GM12892 (cell line): ENCODE measurements at places on chromosomes 5 and 9.
A peak's percentile ranks its signal among the peaks of the same experiment; 100 is the strongest.

- no peak for DNase-seq
Measured at GRCh38 chr5:14200312-14200990, 57.3 kb downstream of the TRIO start.

DNA sequence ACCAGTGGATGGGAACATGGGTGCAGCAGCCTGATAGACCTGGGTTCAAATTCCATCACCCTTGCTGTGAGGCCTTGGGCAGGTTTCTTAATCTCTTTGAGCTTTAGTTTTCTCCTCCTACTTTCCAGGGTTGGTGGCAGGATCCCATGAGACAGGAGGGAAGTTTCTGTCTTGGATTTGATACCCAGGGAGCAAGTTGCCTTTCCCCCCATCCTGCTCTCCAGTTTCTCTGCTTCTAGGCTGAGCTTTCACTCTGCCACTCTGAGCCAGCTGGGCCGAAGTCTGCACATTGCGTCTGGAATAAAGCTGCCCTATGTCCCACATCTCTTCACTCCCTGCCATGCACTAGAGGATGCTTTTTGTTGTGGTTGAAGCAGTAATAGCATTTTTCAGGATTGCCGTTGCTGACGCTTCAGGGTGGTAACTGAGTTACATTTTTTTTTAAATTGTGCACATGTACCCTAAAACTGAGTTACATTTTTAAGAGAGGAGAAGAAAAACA lies 40.5 kb upstream of the ANGPTL2 start:
- DNase-seq = no peak

DNA sequence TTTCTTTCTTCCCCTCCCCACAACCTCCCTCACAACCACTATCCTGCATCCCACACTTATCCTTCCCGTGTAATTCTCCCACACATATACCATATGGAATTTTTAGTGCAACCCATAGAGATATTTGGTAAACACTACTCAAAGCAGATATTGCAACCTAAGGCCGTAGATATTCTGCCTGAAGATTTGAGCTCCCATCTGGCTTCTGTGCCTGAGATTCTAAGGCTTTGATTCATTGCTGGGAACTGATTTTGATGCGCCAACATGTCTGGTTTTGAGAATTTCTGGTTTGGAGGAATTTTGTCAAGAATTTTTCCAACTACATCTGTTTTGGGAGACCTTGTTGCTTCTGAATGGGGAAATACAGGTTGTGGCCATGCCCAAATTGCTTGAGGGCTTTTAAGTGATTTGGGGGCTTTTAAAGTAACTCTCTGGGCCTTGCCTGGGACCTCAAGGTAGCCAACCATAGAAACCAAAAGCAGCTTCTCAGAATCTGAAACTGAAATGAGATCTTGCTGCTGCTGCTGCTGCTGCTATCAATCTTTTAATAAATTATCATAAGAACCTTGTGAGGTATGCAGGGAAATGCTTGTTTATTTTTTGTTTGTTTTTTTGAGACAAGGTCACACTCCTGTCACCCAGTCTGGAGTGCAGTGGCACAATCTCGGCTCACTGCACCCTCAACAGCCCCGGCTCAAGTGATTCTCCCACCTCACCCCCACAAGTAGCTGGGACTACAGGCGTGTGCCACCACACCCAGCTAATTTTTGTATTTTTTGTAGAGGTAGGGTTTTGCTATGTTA lies 36.2 kb downstream of the PLAC8L1 start:
- no peak for DNase-seq

- DNase-seq = no peak
Measured at GRCh38 chr9:1216532-1216931, 166.4 kb downstream of the DMRT2 start.

- DNase-seq = no peak
Measured at GRCh38 chr5:127400539-127400938, 109.9 kb downstream of the MEGF10 start.

- DNase-seq = no peak
Measured at GRCh38 chr5:40397976-40398375, 281.7 kb upstream of the PTGER4 start.

DNA sequence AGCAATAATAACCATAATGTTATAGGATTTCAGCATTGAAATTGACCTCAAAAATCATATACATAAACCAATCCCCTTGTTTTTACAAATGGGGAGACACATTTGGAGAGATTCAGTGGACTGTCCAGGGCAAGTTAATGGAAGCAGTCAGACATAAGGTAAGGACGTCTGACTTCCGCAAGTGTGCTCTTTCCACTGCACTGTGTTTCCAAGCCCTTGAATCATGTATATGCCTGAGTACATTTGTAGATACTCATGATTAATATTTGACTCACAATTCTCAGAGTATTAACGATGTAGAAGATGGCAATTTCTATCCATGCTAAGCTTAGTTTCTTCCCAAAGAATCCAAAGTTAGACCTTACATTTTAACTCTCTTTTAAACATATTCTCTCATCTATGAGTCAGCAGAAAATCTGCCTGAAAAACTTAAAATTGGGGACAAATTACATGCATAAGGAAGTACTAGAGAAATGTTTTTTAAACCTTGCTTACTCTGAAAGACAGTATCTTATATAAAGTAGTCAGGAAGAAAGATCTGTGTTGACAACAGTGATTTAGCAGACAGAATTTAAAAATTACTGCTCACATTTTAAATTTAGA lies 165.3 kb downstream of the NFIB start:
- DNase-seq = no peak

GRCh38 chr9:3751125-3751758 lies 225.4 kb upstream of the RFX3 start:
- DNase-seq = no peak

- DNase-seq = no peak
Measured at GRCh38 chr5:160470437-160471361, 49.0 kb downstream of the PTTG1 start.

DNA sequence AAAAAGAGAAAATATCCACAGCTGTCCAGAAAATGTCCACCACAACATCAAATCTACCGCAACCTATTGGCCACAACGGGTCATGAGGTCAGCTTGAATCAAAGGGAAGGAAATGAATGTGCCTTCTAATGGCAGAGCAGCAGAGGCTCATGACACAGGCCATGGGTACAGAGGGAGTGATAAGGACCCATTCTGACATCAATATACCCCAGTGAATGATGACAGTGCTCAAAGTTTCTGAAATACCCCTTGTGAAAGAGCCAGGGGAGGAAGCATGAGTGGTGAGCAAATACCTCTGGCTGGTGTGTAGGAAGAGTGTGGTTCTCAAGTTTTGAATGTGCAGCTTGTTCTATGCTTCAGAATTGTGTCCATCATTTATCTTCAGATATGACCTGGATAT lies 348.2 kb downstream of the IRX1 start:
- DNase-seq = no peak

DNA sequence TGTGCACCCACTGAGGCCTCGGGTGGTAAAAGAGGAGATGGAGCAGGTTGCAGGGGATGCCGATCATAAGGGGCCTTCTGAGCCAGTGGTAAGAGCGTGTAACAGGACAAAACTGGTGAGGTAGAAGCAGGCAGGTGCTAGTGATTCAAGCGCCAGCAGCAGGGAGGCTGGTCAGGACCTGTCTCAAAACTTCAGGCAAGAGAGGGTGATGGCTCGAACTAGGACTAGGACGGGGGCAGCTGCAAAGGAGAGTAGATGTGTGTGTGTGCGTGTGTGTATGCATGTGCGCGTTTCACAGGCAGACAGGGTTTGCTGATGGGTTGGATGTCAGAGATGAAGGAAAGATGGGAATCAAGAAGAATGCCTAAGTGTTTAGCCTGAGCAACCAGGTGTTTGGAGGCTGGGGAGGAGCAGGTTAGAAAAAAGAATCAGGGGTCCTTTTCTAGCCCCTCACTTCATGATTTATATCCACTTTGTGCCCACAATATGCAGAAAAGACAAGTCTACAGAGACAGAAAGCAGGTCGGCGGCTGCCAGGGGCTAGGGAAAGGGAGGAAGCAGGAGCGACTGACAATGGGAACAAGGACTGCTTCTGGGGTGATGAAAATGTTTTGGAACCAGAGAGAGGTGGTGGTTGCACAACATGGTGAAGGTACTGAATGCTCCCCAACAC lies 15.2 kb downstream of the HRH2 start:
- no peak for DNase-seq

DNA sequence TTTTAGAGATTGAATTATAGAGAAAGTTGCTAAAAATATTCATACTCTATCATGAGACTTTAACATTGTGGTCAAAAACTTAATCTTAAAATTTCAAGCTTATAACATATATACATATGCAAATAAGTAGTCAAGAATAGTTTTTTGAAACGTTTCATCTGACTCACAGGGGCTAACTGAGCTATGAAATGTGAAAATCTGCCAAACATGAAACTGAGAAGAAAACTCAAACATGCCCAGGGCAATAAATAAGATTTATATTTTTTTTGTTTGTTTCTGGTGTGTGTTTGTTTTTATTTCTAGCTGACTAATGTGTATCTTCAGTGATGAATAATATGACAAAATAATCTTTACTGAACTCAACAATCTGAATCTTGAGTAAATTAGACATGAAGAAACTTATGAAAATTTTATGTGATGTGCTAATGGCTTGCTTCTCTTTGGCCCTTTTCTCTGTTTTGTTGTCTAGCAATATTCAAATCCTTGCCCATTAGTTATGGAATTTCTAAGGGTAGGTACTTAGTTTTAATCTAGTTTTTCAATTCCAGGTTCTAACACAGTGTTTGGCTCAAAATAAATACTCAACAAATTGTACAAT lies 99.9 kb downstream of the FAM174A start:
- DNase-seq = no peak

- DNase-seq = peak; percentile 7
Measured at GRCh38 chr9:126700903-126701812, 87.4 kb downstream of the LMX1B start.

DNA sequence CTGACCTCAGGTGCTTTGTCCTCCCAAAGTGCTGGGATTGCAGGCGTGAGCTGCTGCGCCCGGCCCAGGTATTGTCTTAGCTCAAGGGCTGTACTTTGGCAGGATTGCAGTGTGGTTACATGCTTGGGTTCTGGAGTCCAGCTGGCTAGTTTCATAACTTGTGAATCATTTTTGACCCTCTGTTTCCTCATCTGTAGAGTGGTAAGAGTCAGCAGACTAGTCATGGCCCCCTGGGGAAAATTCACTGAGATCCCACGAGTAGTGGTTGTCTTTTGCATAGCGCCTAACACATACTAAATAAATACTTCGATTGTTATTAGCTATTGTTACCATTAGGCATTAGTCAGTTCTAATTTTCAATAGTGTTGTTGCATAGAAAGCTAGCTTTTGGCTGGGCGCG lies 14.3 kb downstream of the PTPA start:
- no peak for DNase-seq

DNA sequence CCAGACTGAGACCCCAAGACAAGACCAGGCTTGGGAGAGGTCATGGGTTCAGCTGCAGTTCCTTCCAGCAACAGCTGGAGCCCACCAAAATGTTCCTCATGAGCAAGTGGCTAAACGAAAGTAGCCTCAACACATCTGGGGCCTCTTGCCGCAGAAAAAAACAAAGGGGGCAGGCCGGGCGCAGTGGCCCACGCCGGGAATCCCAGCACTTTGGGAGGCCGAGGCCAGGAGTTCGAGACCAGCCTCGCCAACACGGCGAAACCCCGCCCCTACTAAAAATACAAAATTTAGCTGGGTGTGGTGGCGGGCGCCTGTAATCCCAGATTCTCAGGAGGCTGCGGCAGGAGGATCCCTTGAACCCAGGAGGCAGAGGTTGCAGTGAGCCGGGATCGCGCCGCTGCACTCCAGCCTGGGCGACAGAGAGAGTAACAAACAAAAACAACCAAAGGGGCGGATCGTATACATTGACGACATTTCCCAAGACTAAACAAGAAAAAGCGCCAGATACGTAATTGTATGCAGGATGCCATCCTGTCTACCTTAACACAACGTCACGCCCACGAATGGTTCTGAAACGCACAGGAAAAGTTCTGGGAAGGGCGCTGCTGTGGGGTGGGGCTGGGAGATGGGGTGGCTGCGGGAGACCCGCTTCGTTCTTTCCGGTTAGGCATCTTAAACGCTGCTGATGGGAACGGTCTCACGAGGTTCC lies 1.7 kb downstream of the INPP5E start:
- no peak for DNase-seq

GRCh38 chr9:116154976-116155697 lies 1.5 kb downstream of the PAPPA start:
- DNase-seq = no peak

DNA sequence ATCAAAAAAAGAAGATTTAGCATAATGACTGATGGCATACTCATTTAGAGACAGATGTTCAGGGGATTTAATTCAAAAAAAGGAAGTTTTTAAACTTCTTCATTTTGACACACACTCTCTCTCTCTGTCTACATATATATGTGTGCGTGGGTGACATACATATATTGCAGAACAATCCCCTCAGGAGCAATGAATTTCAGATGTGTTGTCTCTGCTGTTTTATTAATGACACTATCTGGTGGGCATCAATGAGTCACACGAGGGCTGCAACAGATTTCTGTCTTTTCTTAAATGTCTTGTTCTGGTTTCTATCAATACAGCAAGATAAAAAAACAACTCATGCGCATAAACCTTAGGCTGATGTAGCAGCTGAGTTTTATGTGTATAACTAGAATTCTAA lies 123.5 kb upstream of the SLCO6A1 start:
- DNase-seq = no peak

GRCh38 chr9:89854715-89855475 lies 250.1 kb downstream of the GADD45G start:
- DNase-seq = no peak

DNA sequence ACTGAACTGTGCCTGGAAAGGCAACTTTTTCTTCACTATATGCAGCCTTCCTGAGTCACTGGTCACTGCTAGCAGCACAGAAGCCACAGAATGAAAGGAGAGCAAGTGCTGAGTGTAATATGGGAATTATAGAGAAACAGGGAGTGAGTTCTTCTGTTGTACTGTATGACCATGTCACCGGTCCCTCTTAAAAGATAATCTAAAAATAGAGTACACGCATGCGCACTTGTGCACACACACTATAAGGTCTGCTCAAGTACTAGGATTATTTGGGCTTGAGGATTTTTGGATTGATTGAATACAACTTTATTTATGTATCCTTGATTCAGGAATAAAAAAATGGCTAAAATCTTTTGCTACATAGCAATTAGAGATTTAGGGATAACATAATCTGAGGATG lies 571.9 kb downstream of the PDE4D start:
- DNase-seq = no peak

GRCh38 chr9:137237759-137238726 lies 3.0 kb upstream of the TUBB4B start:
- no peak for DNase-seq

DNA sequence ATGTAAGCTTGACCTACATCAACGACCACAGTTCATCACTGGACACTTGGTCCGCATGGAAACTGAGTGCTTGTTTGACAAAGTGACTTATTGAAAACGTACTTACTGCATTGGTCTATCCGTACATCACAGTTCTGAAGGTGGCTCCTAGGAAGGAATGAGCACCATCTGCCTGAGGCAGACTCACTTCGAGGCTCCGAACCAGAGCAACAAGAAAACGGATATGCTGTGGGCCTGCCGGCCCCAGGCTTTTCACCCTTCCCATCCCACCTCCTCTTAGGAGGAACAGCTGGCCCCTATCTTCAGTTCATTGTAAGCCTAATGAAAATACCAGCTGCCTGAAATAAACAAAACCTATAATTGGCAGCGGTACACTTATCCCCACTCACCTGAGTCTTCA lies 67.2 kb upstream of the TSLP start:
- no peak for DNase-seq

- DNase-seq = no peak
Measured at GRCh38 chr5:40481241-40481640, 198.5 kb upstream of the PTGER4 start.

GRCh38 chr5:120457839-120458507 lies 6.1 kb upstream of the PRR16 start:
- no peak for DNase-seq
